GM13976 (cell line): ENCODE measurements at places on chromosomes 1 and 21.
A peak's percentile ranks its signal among the peaks of the same experiment; 100 is the strongest.

GRCh38 chr1:57605933-57606332, 182.1 kb upstream of the DAB1 start:
- DNase-seq, result no peak

DNA sequence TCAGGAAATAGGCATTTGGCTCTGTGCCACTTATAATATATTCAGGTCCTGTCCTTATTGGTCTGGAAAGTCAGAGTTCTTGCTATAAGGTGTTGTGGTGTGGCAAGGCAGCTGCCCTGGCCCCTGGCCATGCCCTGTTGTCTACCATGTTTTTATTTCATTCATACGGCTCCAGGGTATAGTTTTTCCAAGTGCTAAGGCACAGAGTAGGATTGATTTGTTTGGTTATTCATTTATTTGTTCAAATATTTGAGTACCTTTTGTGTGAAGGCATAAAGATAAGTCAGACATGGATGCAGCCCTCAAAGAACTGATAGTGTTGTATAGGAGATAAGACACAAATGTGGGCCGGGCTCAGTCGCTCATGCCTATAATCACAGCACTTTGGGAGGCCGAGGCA, 10.1 kb downstream of the ZBTB8B start:
- DNase-seq, result no peak

GRCh38 chr1:207883104-207883651, 27.7 kb downstream of the CD34 start:
- peak; percentile 38 for DNase-seq

- no peak for DNase-seq
These were observed 1.1 kb upstream of the PSMG1 start for GRCh38 chr21:39184050-39184980.

DNA sequence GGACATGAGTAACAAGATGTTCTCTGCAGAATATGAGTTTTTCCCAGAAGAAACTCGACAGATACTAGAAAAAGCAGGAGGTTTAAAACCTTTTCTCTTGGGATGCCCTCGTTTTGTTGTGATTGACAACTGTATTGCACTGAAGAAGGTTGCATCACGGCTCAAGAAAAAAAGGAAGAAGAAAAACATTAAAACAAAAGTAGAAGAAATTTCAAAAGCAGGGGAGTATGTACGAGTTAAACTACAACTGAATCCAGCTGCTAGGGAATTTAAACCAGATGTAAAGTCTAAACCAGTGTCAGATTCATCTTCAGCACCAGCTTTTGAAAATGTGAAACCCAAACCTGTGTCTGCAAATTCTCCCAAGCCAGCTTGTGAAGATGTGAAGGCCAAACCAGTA, 92.5 kb downstream of the TTC3 start:
- no peak for DNase-seq

GRCh38 chr1:202397256-202397655, 48.8 kb downstream of the PPP1R12B start:
- DNase-seq, result no peak

- DNase-seq, result peak; percentile 47
These were observed 21.5 kb downstream of the EPHB2 start for GRCh38 chr1:22731924-22732720.

- DNase-seq, result no peak
These were observed 285.2 kb downstream of the PTPRC start for GRCh38 chr1:198923993-198924392.

DNA sequence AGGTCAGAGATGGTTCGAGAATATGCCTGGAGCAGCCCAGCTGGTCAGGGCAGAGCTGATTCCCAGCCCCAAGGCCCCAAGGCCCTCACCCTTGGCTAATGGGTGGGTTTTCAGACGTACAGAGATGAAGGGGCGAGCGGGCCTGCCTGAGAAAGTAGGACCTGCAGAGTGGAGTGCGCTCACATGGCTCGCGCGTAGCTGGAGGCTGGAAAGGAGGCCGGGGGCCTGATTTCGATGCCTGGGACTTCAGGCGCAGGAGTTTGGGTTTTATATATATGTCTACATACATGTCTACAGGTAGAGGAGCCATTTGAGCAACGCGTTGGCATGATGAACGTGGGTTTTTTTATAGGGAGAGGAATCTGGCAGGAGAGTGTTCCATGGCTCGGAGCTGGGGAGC, 8.9 kb downstream of the COQ8A start:
- DNase-seq, result no peak

DNA sequence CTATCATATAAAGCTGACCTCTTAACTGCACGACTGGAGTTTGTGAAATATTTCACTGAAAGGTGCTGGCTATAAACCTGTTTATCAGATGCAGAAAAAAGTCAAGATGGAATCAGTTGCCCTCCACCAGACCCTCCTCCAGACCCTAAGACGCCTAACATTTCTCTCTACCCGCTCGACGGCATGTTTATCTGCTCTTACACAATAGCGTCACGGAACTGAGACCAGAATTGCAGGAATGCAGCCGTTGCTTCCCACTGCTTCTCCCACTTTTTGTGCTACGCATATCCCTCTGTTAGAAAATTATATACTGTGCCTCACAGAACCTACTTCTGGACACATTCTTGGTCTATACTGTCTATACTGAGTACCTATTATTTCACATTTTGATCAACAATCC, 28.2 kb upstream of the FAM131C start:
- no peak for DNase-seq

DNA sequence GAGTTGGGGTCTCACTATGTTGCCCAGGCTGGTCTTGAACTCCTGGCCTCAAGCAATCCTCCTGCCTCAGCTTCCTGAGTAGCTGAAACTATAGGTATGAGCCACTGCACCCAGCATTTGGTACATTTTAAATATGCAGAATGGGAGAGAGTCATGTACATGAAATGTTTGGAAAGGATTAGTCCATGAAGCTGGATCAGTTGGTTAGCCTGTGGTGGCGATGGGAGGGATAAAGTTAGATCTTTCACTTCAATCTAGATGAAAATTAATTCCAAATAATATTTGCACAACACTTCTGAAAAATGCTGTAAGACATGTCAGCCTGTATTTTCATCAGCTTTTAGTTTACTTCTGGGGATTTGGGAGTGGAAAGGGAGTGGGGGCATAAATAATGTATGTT, 188.9 kb downstream of the HUNK start:
- DNase-seq, result no peak

DNA sequence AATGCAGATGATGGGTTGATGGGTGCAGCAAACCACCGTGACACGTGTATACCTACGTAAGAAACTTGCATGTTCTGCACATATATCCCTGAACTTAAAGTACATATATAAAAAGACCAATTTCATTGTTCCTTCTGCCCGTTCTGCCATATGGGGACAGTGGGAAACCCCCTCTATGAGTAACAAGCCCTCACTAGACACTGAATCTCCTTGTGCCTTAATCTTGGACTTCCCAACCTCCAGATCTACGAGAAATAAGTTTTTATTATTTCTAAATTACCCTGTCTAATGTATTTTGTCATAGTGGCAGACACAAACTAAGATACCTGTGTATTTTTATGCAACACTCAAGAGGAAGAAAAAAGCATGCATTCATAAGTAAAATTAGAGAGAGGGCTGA, 10.0 kb downstream of the GBP7 start:
- DNase-seq, result no peak

DNA sequence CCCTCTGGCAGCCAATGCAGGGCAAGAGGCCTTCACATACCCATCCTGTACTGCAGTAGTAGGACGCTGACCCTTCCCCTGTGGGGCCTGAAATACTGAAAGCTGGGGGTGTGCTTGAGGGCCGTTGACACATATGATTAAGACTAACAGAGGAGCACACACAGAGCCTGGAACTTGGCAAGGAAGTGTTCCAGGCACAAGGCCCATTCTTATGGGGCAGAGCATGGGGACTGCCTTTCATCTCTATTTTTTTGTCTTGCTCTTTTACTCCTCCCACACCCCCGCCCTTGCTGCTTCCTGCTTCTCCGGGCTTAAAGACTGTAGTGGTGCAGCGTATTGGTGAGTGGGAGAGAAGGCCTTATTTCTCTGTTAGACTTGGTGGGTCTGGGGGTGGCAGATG, 137.4 kb downstream of the BACH1 start:
- no peak for DNase-seq

- no peak for DNase-seq
These were observed 11.8 kb downstream of the PLPPR5 start for GRCh38 chr1:98992844-98993243.

DNA sequence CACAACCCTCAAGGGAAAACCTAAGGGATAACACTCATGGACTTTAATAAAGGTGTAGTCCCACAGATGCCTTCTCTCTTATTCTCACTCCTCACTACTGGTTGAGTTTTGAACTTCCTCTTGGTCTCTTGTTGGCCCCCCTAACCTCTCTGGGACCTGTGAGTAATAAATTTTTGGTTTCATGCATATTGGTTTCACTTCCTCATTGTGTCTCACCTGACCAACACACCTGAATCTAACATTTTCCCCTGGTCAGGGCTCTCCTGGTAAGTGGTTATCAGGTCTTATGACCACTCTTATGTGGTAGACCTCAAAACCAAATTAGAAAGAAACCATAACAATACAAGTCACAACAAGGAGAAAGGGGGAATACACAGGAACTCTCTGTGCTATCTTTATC, 60.5 kb upstream of the PRMT6 start:
- DNase-seq, result peak; percentile 40

GRCh38 chr1:154186177-154186576, 5.7 kb downstream of the TPM3 start:
- peak; percentile 72 for DNase-seq

GRCh38 chr1:175579956-175580750, 163.2 kb downstream of the TNR start:
- DNase-seq, result no peak

DNA sequence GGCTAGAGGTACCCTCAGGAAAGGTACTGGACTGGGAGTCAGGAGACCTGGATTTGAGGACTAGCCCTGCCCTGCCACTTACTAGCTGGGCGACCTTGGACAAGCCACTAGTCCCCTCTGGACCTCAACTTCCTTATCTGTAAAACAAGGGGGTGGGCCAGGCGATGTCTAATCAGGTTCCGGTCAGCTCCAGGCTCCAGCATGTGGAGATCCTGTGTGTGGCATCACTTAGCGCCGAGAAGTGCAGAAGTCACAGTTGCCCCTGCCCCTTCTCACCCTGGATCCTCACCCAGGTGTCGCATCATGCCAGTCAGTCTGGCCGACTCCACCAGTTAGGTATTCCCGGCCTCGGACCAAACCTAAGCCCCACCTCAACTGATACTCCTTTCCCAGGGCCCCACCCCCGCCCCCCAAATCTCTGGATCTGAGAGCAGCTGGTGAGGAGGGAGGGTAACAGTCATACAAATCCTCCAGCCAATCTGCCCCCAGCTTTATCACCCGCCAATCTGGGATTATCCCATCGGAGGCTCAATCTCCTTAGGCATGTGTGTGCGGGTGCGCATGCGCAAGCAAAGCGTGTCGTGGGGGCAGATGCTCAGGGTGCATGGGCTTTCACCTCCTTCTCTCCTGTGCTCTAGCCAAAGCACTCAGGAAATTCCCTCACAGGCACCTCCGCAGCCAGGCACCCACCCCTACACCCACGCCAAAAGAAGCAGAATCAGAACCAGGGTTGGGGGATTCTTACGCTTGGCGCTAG, 5.4 kb downstream of the CELF3 start:
- no peak for DNase-seq

DNA sequence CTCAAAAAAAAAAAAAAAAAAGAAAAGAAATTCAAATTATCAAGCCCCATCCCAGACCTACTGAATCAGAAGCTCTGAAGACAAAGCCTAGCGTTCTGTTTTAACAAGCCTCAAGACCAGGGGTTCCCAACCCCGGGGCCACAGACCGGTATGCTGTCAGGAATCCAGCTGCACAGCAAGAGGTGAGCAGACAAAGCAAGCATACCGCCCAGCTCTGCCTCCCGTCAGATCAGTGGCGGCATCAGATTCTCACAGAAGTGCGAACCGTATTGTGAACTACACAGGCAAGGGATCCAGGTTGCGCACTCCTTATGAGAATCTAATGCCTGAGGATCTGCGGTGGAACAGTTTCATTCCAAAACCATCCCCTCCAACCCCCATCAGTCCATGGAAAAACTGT, 57.8 kb upstream of the RASAL2 start:
- DNase-seq, result no peak

DNA sequence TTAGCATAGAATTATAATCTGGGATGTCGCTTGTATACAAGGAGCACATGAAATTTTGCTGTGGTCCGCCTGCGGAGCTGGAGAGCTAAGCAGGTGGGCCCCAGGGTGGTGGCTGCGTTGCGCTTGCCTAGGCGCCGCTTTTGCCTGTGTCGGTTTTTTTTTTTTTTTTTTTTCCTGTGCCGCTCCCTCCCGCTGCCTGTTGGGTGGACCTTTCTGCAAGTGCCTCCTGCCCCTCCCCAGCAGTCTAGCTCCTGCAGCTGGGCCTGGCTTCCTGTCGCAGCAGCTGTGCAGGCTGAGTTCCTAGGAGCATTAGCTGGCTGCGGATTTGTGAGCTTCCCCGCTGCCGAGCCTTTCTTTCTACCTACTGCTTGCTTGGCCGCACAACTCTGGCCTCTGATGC, 20.6 kb downstream of the PYHIN1 start:
- DNase-seq, result peak; percentile 42

GRCh38 chr1:219179293-219179692, 5.6 kb downstream of the LYPLAL1 start:
- no peak for DNase-seq

DNA sequence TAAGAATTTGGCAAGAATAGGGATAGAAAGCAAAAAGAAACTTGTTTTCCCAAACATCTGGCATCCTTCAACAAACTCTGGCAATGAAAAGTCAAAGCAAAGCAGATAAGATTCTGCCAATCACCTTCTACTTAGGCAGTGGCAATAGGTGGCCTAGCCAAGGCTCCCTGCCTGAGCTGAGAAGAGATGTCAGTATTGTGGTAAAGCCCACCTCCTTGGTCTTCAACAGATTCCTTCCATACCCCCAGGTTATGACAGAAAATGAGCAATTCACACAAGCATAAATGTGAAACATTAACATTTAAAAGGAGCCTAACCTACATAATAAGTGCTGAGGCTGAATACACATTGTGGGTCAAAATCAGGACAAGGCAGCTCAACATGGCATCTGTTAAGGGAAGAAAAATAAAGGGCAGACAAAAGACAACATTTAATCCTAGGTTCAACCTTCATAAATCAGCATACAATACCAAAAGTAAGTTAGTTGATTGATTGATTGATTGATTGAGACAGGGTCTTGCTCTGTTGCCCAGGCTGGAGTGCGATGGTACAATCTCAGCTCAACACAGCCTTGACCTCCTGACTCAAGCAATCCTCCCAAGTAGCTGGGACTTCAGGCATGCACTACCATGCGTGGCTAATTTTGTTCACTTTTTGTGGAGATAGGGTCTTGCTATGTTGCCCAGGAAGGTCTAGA, 123.1 kb downstream of the AKT3 start:
- no peak for DNase-seq

GRCh38 chr1:47906527-47907176, 90.5 kb downstream of the TRABD2B start:
- DNase-seq, result no peak

GRCh38 chr1:187310038-187310631, 481.4 kb downstream of the PLA2G4A start:
- no peak for DNase-seq

DNA sequence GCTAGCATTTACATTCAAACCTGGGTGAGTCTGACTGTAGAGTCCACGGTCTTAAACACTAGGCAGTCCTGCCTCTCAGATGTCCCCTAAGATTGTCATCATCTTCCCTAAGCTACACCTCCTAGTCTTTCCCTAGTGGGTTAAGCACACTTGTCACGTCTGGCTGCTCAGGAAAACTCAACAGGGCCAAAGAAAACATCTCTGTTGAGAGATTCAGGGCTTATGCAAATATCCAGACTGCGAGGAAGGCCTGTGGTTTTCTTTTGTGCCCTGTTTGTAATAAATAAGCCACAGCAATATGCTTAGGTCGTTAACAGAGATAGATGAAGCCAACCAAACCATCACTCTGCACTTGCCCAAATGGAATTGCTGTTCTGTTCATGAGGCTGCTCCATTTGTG, 472.6 kb upstream of the DEPDC1 start:
- no peak for DNase-seq

GRCh38 chr1:183638649-183639387, 3.2 kb upstream of the ARPC5 start:
- DNase-seq, result no peak
